H7 (cell line): ENCODE measurements at places on chromosomes 4 and X. TPM values are rescaled to one million over a fixed set of nuclear protein-coding genes. Genes with fewer than 3 reads are reported as not detected.

Gene GABRQ
- total RNA-seq, result 3.5 and 3.8 TPM in 2 replicates

Gene STK26
- total RNA-seq, result 209 and 240 TPM in 2 replicates

Gene CCDC149
- 1.4 and 1.7 TPM in 2 replicates for total RNA-seq

Gene GPR50
- 0.55 and 1.5 TPM in 2 replicates for total RNA-seq

Gene GLRA3
- 0.04 and 0.28 TPM in 2 replicates for total RNA-seq

Gene HEPH
- 27.5 and 51.7 TPM in 2 replicates for total RNA-seq

Gene WDR17
- 1.0 and 1.1 TPM in 2 replicates for total RNA-seq

Gene CCNA2
- total RNA-seq, result 171 and 186 TPM in 2 replicates

Gene OTC
- total RNA-seq, result not detected in 2 replicates
